ENCODE measurements at places on chromosomes 4 and X. TPM values are rescaled to one million over a fixed set of nuclear protein-coding genes. Genes with fewer than 3 reads are reported as not detected.

HSFX3 gene
- total RNA-seq: not detected

OTUD4 gene
- 20.6 TPM for total RNA-seq

CFP gene
- 6.3 TPM for total RNA-seq

ARX gene
- not detected for total RNA-seq

GRCh38 chr4:48570646-48571220 lies 80.7 kb downstream of the ZAR1 start:
- peaks cover 56% of the 10 kb centered on the region for H3K36me3 ChIP-seq
- H3K27ac ChIP-seq: no peak overlapping the region
- no peaks in the 10 kb centered on the region for H3K4me1 ChIP-seq
- H3K4me3 ChIP-seq: no peak overlapping the region
- no peak for DNase-seq

DNA sequence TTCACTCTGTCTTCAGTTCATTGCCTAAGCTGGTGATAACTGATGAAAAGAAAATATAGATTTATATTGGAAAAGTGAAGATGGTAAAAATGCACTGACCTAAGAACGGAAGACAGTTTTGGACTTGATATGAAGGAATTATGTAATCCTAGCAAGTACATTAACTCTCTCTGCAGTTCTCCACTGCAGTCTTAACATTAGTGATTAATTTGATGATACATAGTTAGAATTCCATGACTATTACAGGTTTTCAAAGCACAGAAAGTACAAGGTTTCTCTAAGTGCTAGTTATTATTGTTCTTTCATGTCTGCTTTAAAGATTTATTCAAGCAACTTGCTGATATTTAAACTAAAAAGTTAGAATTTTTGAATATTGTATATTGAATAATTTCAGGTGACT lies 1591.7 kb upstream of the ADGRL3 start:
- no peak overlapping the region for H3K4me3 ChIP-seq
- no peaks in the 10 kb centered on the region for H3K4me1 ChIP-seq
- no peak overlapping the region for H3K27ac ChIP-seq
- H3K36me3 ChIP-seq: no peaks in the 10 kb centered on the region

DNA sequence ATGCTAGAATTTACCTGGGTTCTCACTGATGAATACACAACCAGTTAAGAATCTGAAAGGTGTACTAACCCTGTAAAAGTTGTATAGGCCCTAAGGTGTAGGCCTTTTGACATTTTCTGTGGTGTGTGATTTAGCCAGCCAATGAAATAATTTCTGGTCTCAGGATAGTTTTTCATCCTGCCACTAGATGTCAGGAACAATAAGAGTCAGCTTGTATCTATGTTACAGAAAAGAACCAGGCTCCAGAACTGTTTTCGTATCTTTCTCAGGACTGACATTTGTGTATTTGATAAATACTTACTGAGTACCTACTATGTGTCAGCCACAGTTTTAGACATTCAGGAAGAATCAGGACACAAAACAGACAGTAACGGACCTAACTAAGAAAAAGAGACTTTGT lies 673.6 kb upstream of the TENM3 start:
- H3K36me3 ChIP-seq: no peaks in the 10 kb centered on the region
- no peaks in the 10 kb centered on the region for H3K27me3 ChIP-seq
- no peaks in the 10 kb centered on the region for H3K4me1 ChIP-seq

GRCh38 chrX:46500054-46500453 lies 45.2 kb downstream of the ZNF674 start:
- DNase-seq: no peak
- no peak overlapping the region for H3K4me3 ChIP-seq
- H3K27me3 ChIP-seq: no peaks in the 10 kb centered on the region

GRCh38 chrX:63656871-63657580 lies 128.0 kb downstream of the ARHGEF9 start:
- H3K4me1 ChIP-seq: no peaks in the 10 kb centered on the region
- peaks cover 18% of the 10 kb centered on the region for H3K36me3 ChIP-seq
- no peaks in the 10 kb centered on the region for H3K27me3 ChIP-seq
- H3K4me3 ChIP-seq: no peak overlapping the region

GRCh38 chrX:23660766-23661132 lies 6.5 kb upstream of the PRDX4 start:
- no peak overlapping the region for H3K27ac ChIP-seq
- DNase-seq: no peak
- H3K4me3 ChIP-seq: no peak overlapping the region
- no peaks in the 10 kb centered on the region for H3K27me3 ChIP-seq

- H3K4me1 ChIP-seq: peaks cover 24% of the 10 kb centered on the region
- peak overlapping the region; percentile 74 for H3K4me3 ChIP-seq
- no peaks in the 10 kb centered on the region for H3K27me3 ChIP-seq
- DNase-seq: no peak
Observed at GRCh38 chr4:94208266-94208665, 601 bp downstream of the SMARCAD1 start.

GRCh38 chr4:37522996-37523395 lies 163.2 kb downstream of the RELL1 start:
- no peaks in the 10 kb centered on the region for H3K27me3 ChIP-seq
- no peak overlapping the region for H3K27ac ChIP-seq
- H3K36me3 ChIP-seq: no peaks in the 10 kb centered on the region
- DNase-seq: no peak

DNA sequence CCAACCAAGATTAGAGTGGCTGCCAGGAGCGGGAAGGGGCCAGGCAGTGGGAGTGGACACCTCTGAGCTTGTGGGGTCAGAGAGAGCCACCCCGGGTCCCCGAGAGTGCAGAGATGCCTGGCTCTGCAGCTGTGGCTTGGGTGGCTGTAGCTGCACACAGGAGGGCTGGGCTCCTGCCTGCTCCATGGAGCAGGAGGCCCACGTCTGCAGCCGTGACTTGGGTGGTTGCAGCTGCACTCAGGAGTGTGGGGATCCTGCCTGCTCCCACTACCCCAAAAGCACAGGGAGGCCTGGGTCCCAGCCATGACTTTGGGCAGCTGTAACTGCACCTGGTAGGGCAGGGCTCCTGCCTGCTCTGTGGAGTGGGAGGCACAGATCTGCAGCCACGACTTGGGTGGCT lies 28.7 kb upstream of the DIPK2B start:
- H3K27ac ChIP-seq: no peak overlapping the region
- no peaks in the 10 kb centered on the region for H3K4me1 ChIP-seq

DNA sequence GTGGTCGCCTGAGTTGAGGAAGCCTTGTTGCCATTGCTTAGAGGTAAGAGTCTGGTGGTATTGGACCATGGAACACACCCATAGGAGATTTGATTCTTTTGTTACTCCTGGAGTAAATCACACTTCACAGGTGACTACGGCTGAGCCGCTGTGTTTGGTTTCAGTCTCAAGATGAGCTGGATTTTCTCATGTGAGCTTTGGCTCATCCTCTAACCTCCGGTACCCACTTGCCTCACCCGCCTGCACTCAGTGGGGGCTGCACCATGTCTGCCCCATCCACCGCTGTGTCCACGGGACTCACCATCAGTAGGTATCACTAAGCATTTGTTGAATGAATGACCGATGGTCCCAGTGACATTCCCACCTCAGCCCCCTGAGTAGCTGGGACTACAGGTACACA lies 52.7 kb downstream of the HTT-AS start:
- DNase-seq: no peak
- no peaks in the 10 kb centered on the region for H3K36me3 ChIP-seq
- no peak overlapping the region for H3K4me3 ChIP-seq
- no peaks in the 10 kb centered on the region for H3K27me3 ChIP-seq
- H3K27ac ChIP-seq: no peak overlapping the region
- no peaks in the 10 kb centered on the region for H3K4me1 ChIP-seq

- no peak overlapping the region for H3K27ac ChIP-seq
- DNase-seq: no peak
- no peak overlapping the region for H3K4me3 ChIP-seq
- H3K36me3 ChIP-seq: peaks cover 30% of the 10 kb centered on the region
- H3K27me3 ChIP-seq: no peaks in the 10 kb centered on the region
- H3K4me1 ChIP-seq: no peaks in the 10 kb centered on the region
Observed at GRCh38 chr4:151163855-151164254, 64.4 kb downstream of the RPS3A start.
